NCI-H510A treated with DMSO at 0.1 percent for 48 hours (cell line): ENCODE measurements at places on chromosomes 1 and 21.

DNA sequence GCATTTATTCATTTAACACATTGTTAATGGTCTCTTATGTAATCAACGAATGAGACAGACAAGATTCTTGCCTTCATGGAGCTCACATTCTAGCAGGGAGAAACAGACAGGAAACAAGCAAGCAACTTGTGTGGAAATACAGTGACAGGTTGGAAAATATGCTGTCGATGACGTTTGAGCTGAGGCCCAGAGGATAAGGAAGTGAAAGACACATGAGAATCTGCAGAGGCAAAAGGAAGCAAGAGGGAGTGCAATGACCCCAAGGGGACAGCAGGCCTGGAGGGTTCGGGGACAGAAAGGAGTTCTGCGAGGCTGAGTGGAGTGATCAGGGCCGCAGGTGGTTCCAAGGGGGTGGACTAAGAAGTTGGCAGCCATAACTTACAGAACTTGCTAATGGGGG is 60.6 kb upstream of the AKT3 start:
- DNase-seq = no peak

DNA sequence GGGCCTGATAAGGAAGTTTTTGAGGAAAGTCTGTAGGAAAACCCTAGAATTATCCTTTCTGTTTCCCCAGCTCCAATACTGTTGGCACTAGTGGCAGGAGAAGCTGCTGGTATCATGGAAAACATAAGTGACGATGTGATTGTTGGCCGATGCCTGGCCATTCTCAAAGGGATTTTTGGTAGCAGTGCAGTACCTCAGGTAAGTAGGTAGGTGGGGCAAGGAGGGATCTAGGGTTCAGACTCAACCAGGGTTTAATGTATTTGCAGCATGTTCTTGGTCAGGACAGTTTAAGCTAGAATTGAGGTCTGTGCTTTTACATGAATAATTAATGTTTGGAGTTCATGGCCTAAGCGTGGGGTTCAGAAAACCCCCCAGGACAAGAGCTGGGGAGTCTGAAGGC is 62.1 kb downstream of the KDM1A start:
- no peak for DNase-seq

- no peak for DNase-seq
Measured at GRCh38 chr1:44546403-44547053, 127.8 kb downstream of the TMEM53 start.

DNA sequence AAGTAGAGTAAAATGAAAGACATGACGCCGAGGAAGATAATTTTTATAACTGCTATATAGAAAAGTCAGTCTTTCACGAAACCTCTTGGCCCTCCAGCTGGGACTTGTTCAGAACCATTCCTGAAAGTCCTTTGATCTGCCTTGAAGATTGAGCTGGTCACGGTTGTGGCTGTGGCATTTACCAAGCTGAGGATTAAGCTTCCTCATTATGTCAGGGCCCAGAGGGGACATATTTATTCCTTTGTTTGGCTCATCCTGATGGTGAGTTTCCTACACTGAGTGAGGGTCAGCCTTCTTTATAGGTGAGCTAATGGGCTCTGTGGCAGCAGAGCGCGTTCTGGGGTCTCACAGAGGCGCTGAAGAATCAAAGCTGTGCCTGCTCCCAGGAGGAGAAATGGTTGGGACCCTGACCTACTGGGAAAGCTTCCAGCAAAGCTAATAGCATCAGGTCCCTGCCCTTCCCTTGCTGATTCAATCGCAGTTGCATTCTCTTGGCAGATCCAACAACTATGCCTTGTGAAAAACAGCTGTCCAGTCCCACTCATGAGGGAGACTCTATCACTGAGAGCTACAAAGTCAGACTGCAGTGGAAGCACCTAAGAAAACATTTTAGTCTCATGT is 43.2 kb upstream of the PBX1 start:
- no peak for DNase-seq

GRCh38 chr1:228997721-228998144 is 262.5 kb downstream of the RHOU start:
- DNase-seq = no peak

- DNase-seq = no peak
Measured at GRCh38 chr1:55088413-55088812, 49.1 kb downstream of the PCSK9 start.

DNA sequence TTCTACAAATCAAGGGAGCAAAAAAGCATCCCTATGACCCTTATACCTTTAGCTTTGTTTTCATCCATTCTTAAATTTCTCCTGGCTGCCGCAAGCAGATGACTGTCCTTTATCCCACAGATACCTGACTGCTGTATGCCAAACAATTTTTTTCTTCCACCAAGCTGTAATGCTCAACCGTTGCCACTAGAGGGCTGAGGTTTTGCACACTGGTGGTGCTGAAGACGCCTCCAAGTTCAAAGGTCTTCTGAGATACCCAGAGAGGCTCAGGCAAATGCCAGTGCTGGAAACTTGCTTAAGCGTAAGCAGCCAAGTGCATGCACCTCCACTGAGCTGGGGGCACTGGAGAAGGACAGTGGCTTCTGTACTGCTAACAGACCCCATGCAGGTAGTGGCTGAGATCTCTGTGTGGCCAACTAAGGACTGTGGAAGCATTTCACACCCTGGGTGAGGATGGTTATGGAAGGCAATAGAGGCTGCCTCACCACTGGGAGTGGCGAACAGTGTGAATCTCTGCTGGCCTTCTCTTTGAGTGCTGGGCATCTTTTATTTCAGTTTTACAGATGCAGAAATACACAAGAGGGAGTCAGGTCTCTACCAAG is 28.5 kb downstream of the CNIH3 start:
- DNase-seq = peak; percentile 65

DNA sequence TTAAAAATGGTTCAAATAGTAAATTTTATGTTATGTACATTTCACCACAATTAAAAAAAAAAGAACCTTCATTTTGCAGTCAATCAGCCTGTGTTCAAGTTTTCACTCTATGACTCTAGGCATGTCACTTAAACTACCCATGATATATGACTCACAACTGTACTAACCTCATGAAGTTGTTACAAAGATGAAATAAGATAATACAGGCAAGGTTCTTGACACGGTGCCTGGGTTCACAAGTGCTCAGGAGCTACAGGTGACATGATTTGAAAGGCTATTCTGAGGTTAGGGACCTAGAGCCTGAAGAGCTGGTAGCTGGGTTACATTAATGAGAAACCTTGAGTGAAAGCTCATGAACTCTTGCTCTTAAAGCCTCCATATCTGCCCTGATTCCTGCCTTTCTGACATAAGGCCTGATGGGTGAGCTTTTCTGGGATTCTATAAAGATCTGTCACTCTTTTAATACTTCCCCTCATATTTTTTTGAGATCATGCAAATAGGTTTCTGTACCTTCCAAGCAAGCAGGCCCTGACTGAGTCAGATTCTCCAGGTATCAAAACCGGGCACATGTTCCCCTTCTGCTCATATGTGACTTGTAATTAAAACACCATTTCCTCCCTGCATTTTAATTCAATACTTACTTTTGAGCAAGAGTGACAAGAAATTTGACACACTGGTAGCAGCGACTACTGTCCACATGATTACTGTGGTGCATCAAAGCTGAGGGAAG is 34.0 kb downstream of the PCSK9 start:
- DNase-seq = peak; percentile 40

DNA sequence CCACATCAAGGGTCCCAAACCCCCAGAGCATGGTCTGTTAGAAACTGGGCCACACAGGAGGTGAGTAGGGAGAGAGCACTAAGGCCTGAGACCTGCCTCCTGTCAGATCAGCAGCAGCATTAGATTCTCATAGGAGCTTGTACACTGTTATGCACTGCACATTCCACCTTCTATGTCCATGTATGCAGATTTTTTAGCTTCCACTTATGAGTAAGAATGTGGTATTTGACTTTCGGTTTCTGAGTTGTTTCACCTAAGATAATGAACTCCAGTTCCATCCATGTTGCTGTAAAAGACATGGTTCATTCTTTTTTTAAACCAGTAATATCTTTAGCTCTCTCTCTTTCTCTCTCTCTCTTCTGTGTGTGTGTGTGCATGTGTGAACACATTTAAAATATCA is 663 bp upstream of the GBP6 start:
- no peak for DNase-seq

GRCh38 chr1:153723687-153724086 is 4.2 kb upstream of the INTS3 start:
- DNase-seq = no peak

GRCh38 chr1:19483261-19483660 is 2.1 kb downstream of the CAPZB start:
- no peak for DNase-seq

DNA sequence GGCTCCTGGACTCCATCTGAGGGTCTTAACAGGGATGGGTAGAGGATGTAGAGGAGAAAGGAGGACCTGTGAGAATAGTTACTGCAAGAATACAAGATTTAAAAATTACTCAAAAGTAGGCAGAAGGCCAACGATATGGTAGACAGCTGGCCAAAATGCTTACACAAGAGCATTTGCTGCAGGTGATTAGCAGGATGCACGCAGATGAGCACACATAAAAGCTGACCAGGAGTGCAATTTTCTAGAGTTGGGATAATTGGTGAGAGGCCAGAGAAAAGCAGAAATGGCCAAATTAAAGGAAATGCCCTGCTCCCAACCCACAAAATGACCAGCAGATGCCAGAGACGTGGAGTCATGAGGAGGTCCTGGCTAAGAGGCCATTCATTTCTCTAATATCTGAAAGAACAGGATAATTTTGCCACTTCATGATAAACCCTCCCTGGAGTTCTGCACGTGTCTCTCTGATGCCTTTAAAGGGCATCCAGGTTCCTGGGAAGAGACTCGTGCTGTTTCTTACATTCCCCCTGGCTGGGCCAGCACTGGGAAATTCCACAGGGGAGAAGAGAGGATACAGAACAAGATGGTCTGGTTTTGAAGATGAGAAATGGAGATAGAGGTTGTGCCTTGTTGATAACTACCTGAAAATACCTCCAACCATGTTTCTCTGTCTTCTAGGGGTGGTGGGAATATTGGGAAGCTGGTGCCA is 62.3 kb upstream of the KCNA3 start:
- DNase-seq = no peak

GRCh38 chr21:37546949-37547614 is 180.5 kb downstream of the DYRK1A start:
- DNase-seq = peak; percentile 64

DNA sequence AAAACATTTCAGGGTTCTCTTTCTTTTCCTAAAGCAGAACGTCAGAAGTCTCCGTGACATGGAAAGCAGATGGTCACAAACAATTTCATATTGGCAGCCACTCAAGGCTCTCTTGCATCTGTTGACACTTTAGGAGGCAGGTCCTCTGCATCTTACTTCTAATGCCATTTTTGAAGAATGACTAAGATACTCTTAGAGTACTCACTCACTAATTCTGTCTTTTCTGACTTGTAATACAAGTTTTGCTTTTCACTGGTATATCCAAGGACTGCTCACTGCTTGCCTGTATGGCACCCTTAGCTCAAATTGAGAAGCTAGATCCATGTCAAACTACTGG is 68.3 kb downstream of the PRRX1 start:
- DNase-seq = no peak

- peak; percentile 82 for DNase-seq
Measured at GRCh38 chr1:205977402-205978014, 25.7 kb downstream of the RAB7B start.

- DNase-seq = no peak
Measured at GRCh38 chr1:17930635-17931034, 175.5 kb downstream of the ACTL8 start.

DNA sequence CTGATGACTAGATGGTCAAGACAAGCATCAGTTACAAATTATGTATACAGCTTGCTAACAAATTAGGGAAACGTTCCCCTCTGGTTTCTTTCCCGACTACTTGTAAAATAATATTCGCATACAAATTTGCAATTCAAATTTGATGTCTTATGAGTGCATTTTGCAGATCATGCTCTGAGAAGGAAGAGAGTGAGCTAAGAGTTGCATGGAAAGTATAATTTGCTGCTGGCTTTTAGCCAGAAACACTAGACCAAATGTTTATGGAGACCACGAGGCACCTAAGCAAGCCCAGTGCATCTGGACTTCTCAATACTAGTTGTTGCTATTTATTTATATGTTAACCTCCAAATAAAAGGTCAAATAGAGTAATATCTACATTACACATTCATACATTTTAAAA is 216.0 kb downstream of the SMYD3 start:
- peak; percentile 35 for DNase-seq

DNA sequence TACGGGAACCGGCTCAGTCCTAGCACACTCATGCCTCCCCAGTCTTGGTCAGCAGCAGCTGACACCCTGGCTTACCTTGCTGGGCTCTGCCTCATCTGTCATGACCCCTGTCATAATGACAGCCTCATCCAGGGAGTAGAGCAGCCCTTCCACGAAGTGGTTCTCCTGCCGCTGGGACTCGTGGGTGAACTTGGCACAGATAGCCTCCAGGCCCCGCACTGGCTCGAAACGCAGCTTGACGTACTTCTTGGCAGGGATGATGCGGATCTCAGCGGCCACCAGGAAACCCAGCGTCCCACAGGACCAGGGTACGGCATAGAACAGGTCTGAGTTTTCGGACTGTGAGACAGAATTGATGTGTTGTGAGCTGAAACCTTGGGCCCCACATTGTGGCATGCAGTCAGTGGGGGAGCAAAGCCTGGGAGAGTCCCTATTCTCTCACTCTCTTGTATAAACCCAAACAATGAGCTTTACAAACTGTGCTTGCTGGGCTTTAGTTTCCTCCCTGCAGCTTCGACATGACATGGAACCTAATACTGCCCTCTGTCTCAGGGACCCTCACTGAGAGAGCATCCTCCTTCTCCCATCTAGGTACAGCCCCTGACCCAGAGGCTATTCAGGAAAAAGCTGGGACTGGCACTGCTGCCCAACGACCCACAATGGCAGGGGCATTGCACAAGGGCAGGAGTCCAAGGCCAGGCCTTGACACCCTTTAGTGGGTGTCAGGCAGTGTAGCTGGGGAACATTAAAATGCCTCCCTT is 15.5 kb downstream of the DHCR24 start:
- DNase-seq = no peak

GRCh38 chr1:155241069-155241679 is 14.1 kb downstream of the ENTREP3 start:
- DNase-seq = peak; percentile 82

- no peak for DNase-seq
Measured at GRCh38 chr1:81569761-81570160, 231.0 kb upstream of the ADGRL2 start.

DNA sequence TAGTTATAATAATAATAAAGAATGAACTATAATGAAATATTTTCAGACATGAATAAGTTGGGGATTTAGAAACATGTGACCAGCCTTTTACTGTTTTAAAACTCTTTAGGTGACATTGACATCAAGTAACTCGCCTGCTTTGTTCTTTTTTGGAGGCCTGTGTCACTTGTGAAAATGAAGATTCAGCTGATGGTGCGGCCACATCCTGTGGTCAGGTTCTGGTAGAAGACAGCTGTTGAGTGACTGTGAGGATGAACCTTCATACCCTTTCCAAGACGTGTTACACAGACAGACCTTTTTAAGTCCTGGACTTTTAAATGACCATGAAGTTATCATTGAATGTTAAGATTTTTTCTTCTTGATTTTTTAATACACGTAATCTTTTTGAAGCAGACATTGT is 10.3 kb downstream of the UTS2 start:
- DNase-seq = no peak

GRCh38 chr1:60277269-60277668 is 203.7 kb upstream of the C1orf87 start:
- DNase-seq = peak; percentile 76
